ENCODE measurements at places on chromosomes 12 and 14. TPM values are rescaled to one million over a fixed set of nuclear protein-coding genes. Genes with fewer than 3 reads are reported as not detected.

Gene GPRC5D
- not detected for total RNA-seq

Gene ZDHHC22
- total RNA-seq = 60.9 TPM

Gene DEGS2
- 14.8 TPM for total RNA-seq

Gene C12orf42
- not detected for total RNA-seq

Gene COPZ1
- 75.2 TPM for total RNA-seq

Gene FAM90A1
- total RNA-seq = 0.54 TPM

Gene KRT6A
- not detected for total RNA-seq

Gene CNIH1
- total RNA-seq = 69.5 TPM

Gene A2M
- 157 TPM for total RNA-seq

Gene CIROP
- not detected for total RNA-seq

Gene ERP27
- total RNA-seq = not detected
